ENCODE measurements at places on chromosomes 11 and 22. TPM values are rescaled to one million over a fixed set of nuclear protein-coding genes. Genes with fewer than 3 reads are reported as not detected.
A peak's percentile ranks its signal among the peaks of the same experiment; 100 is the strongest.

DNA sequence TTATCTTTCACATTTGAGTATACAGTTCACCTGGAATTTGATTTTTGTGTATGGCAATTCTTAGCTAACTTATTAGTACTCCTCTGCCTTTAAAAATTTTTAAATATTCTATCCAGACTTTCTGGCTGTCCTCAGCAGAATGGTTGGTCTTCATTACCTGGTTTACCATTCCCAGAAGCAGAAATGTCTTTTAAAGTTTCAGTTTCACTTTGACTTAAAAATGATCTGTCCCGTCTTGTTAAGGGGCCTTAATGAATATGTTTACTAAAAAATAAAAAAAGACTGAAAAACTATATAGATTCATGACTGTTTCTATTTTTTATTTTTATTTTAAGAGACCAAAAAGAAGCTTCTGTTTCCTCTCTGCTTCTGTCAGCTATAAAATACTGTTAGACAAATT lies 70.5 kb upstream of the TNRC6B start:
- H3K4me3 ChIP-seq, result peak overlapping the region; percentile 79
- H3K27ac ChIP-seq, result peak overlapping the region; percentile 81
- H3K36me3 ChIP-seq, result no peaks in the 10 kb centered on the region
- H3K27me3 ChIP-seq, result peaks cover 7% of the 10 kb centered on the region

- peaks cover 53% of the 10 kb centered on the region for H3K4me1 ChIP-seq
- no peak overlapping the region for H3K4me3 ChIP-seq
- H3K27me3 ChIP-seq, result no peaks in the 10 kb centered on the region
These were observed 19.6 kb downstream of the RNF121 start for GRCh38 chr11:71948314-71949027.

GRCh38 chr11:119210050-119210449 lies 3.9 kb downstream of the CBL start:
- peaks cover 4% of the 10 kb centered on the region for H3K36me3 ChIP-seq
- H3K27ac ChIP-seq, result peak overlapping the region; percentile 36
- H3K27me3 ChIP-seq, result no peaks in the 10 kb centered on the region

GRCh38 chr11:67418476-67419281 lies 3.2 kb downstream of the CARNS1 start:
- H3K4me1 ChIP-seq, result no peaks in the 10 kb centered on the region
- H3K27ac ChIP-seq, result no peak overlapping the region
- H3K36me3 ChIP-seq, result no peaks in the 10 kb centered on the region
- no peak overlapping the region for H3K4me3 ChIP-seq
- no peak for DNase-seq
- H3K27me3 ChIP-seq, result peaks cover 5% of the 10 kb centered on the region

- no peaks in the 10 kb centered on the region for H3K36me3 ChIP-seq
- no peak overlapping the region for H3K27ac ChIP-seq
- H3K4me1 ChIP-seq, result no peaks in the 10 kb centered on the region
- H3K27me3 ChIP-seq, result peaks cover 39% of the 10 kb centered on the region
- no peak overlapping the region for H3K4me3 ChIP-seq
These were observed 3.6 kb upstream of the SEPTIN5 start for GRCh38 chr22:19710769-19711106.

The KRTAP5-9 gene
- not detected for total RNA-seq

All from HFFc6 (cell line).